ENCODE measurements at places on chromosomes 4 and X. TPM values are rescaled to one million over a fixed set of nuclear protein-coding genes. Genes with fewer than 3 reads are reported as not detected.
A peak's percentile ranks its signal among the peaks of the same experiment; 100 is the strongest.

DNA sequence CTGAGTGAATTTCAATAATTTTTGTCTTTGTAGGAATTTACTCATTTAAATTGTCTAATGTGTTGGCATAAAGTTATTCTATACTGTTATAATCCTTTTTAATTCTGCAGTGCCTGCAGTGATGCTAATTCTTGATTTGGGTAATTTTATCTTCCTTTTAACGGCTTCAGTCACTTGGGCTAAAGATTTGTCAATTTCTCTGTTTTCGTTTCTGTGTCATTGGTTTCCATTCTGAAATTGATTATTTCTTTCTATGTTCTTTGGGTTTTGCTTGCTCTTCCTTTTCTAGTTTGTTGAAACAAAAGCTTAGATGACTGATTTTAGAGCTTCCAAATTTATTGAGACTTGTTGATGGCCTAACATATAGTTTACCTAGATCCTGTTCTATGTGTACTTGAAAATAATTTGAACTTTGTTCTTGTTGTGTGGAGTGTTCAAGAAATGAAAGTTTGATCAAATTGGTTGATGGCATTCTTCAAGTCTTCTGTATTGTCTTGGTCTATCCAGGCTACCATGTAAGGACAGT lies 89.4 kb downstream of the TNIP2 start:
- peaks cover 60% of the 10 kb centered on the region for H3K4me1 ChIP-seq
- H3K36me3 ChIP-seq = peaks cover 14% of the 10 kb centered on the region
- no peaks in the 10 kb centered on the region for H3K27me3 ChIP-seq
- no peak overlapping the region for H3K4me3 ChIP-seq

DNA sequence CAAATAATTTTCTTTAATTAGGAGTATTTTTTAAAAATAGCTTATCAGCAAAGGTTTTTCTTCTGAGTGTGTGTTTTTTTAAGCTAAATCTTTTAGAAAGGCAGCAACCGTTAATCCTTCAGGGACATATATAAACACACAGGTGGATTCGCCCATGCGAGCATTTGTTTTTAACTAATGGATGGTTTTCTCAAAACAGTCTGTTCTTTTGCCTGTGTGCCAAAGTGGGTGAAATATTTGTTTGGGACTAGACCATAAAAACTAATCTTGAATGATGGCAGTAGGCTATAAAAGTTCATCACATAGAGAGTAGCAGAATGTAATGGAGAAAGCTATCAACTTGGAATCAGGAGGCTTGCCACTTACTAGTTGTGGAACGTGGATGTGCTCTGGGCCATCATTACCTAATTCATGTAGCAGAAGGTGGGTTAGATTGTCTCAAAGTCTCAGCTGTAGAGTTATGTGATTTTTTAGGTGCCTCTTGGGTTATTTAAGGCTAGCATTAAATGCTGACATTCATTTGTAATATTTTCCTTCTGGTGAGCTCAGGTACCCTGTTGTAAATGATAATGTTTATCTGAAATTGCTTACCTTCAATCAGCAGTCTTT lies 7.4 kb upstream of the TAPT1 start:
- H3K27me3 ChIP-seq = no peaks in the 10 kb centered on the region
- no peak for DNase-seq
- H3K27ac ChIP-seq = no peak overlapping the region
- no peaks in the 10 kb centered on the region for H3K36me3 ChIP-seq

GRCh38 chr4:144580430-144580829 lies 65.5 kb upstream of the HHIP start:
- no peaks in the 10 kb centered on the region for H3K36me3 ChIP-seq
- no peak for DNase-seq
- H3K27me3 ChIP-seq = no peaks in the 10 kb centered on the region
- H3K4me3 ChIP-seq = no peak overlapping the region

DNA sequence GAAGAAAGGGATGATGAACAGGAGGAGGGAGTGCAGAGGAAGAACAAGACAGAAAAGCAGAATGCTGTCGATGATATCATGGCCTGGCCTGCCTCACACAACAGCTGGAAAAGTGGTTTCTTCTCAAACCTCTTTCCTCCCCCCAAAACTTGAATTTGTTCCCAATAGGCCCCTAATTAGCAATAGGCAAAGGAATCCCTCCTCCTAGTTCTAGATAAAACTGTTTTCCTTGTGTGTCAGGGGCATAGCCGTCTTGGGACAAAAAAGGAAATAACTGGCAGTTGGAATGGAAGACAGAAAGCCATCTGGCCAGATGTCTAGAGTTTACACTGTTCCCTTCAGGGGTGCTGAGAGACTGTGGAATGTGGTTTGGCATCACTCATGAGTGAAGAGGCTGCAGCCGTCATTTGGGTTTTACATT lies 177.8 kb upstream of the C1QTNF7 start:
- no peak overlapping the region for H3K27ac ChIP-seq
- no peaks in the 10 kb centered on the region for H3K27me3 ChIP-seq
- H3K36me3 ChIP-seq = no peaks in the 10 kb centered on the region
- no peaks in the 10 kb centered on the region for H3K4me1 ChIP-seq
- DNase-seq = no peak

- DNase-seq = no peak
- H3K27ac ChIP-seq = no peak overlapping the region
- H3K4me1 ChIP-seq = no peaks in the 10 kb centered on the region
- H3K27me3 ChIP-seq = no peaks in the 10 kb centered on the region
Observed at GRCh38 chr4:153799694-153800074, 10.8 kb upstream of the SFRP2 start.

- H3K4me3 ChIP-seq = no peak overlapping the region
- peaks cover 23% of the 10 kb centered on the region for H3K36me3 ChIP-seq
- H3K27me3 ChIP-seq = no peaks in the 10 kb centered on the region
- no peak overlapping the region for H3K27ac ChIP-seq
- H3K4me1 ChIP-seq = no peaks in the 10 kb centered on the region
- DNase-seq = no peak
Observed at GRCh38 chrX:150644422-150644821, 48.8 kb upstream of the MTMR1 start.

DNA sequence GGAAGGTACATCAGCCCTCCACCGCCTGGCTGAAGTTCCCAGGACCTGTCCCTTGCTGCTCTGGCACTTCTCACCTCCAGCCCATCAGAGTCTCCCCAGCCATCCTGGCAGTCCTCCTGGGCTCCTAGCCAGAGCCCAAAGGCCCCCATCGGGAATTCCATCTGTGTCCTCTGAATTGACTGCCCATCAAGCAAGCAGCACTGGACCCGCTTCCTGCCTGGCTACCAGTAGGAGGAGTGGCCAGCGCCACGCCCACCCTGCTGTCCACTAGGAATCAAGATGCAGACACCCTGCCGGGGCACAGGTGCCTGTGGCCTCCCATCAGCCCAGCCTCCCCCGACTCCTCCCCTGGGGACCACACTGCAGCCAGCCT lies 47.2 kb downstream of the C4orf50 start:
- no peaks in the 10 kb centered on the region for H3K4me1 ChIP-seq
- DNase-seq = no peak
- no peaks in the 10 kb centered on the region for H3K27me3 ChIP-seq
- H3K4me3 ChIP-seq = no peak overlapping the region
- no peak overlapping the region for H3K27ac ChIP-seq

GRCh38 chrX:20685652-20686051 lies 418.9 kb upstream of the RPS6KA3 start:
- no peaks in the 10 kb centered on the region for H3K36me3 ChIP-seq
- DNase-seq = no peak
- H3K4me3 ChIP-seq = no peak overlapping the region
- no peak overlapping the region for H3K27ac ChIP-seq
- H3K27me3 ChIP-seq = no peaks in the 10 kb centered on the region

GRCh38 chr4:183383606-183384005 lies 60.8 kb upstream of the CDKN2AIP start:
- no peak overlapping the region for H3K27ac ChIP-seq
- H3K36me3 ChIP-seq = no peaks in the 10 kb centered on the region
- no peaks in the 10 kb centered on the region for H3K4me1 ChIP-seq
- H3K27me3 ChIP-seq = no peaks in the 10 kb centered on the region
- DNase-seq = no peak

- no peak overlapping the region for H3K4me3 ChIP-seq
- no peaks in the 10 kb centered on the region for H3K4me1 ChIP-seq
- no peaks in the 10 kb centered on the region for H3K36me3 ChIP-seq
- H3K27me3 ChIP-seq = no peaks in the 10 kb centered on the region
Observed at GRCh38 chr4:42282081-42282901, 115.0 kb upstream of the SHISA3 start.

- DNase-seq = no peak
- H3K4me3 ChIP-seq = no peak overlapping the region
- no peaks in the 10 kb centered on the region for H3K4me1 ChIP-seq
- no peak overlapping the region for H3K27ac ChIP-seq
- H3K36me3 ChIP-seq = no peaks in the 10 kb centered on the region
- no peaks in the 10 kb centered on the region for H3K27me3 ChIP-seq
Observed at GRCh38 chrX:66680451-66680850, 41.6 kb upstream of the EDA2R start.

- no peak overlapping the region for H3K4me3 ChIP-seq
- H3K4me1 ChIP-seq = no peaks in the 10 kb centered on the region
- no peak for DNase-seq
- H3K27ac ChIP-seq = no peak overlapping the region
Observed at GRCh38 chr4:27830251-27830650, 969.6 kb downstream of the STIM2 start.

GRCh38 chrX:140180585-140180984 lies 215.3 kb upstream of the CXorf66 start:
- H3K36me3 ChIP-seq = no peaks in the 10 kb centered on the region
- H3K4me1 ChIP-seq = no peaks in the 10 kb centered on the region
- H3K27me3 ChIP-seq = no peaks in the 10 kb centered on the region
- no peak for DNase-seq
- H3K27ac ChIP-seq = no peak overlapping the region

- no peaks in the 10 kb centered on the region for H3K27me3 ChIP-seq
- peaks cover 34% of the 10 kb centered on the region for H3K4me1 ChIP-seq
- no peaks in the 10 kb centered on the region for H3K36me3 ChIP-seq
- H3K4me3 ChIP-seq = peak overlapping the region; percentile 42
- H3K27ac ChIP-seq = peak overlapping the region; percentile 66
- DNase-seq = no peak
Observed at GRCh38 chrX:54482839-54483593, 13.0 kb downstream of the FGD1 start.

DNA sequence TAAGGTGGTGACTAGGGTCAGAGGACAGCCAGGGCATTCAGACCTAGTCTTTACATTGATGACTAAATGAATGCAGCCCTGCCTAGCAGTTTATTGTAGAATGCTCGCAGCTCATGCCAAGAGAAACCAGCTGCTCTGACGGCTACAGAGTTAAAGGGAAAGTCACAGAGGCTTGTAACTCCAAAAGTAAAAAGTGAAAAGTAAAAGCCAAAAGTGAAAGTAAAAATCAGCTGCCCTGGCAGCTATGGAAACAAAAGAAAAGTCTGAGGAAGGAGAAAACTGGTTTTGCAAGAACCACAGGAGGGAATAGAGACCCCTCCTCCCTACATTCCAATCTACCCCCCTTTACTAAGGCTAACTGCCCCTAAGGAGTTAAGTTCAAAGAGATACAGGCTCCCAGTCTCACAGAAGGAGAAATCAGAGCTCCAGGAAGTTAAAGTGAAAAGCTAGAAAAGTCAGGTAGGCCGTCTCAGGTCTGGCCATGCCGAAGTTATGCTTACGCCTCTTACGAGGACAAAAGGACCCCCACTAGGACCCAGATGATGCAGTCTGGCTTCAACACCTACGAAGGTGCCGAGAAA lies 6.0 kb downstream of the GAGE10 start:
- H3K4me1 ChIP-seq = peaks cover 8% of the 10 kb centered on the region
- H3K27ac ChIP-seq = peak overlapping the region; percentile 75
- DNase-seq = no peak
- H3K4me3 ChIP-seq = peak overlapping the region; percentile 47
- H3K27me3 ChIP-seq = no peaks in the 10 kb centered on the region

- H3K4me3 ChIP-seq = no peak overlapping the region
- no peaks in the 10 kb centered on the region for H3K27me3 ChIP-seq
- no peak for DNase-seq
- H3K36me3 ChIP-seq = no peaks in the 10 kb centered on the region
- H3K27ac ChIP-seq = no peak overlapping the region
Observed at GRCh38 chr4:152164561-152164960, 371.3 kb downstream of the FBXW7 start.

DNA sequence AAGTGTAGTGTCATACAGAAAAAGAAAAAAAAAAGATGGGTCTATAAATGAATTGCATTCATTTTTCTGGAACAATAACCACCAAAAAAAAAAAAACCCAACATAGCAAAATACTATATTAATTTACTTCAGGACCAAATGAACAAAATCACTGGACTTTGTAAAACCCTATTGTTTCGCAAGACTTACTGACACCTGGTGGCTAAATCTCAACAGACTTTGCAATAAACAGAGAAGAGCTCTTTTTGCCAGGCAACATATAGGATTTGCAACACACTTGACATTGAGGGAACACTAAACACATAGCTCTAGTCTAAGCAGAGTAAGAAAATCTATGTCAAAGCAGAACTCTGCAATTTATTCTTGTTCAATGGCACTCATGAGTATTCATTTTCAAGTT lies 990.2 kb downstream of the STPG2 start:
- H3K4me3 ChIP-seq = no peak overlapping the region
- H3K27me3 ChIP-seq = no peaks in the 10 kb centered on the region
- no peak for DNase-seq
- no peaks in the 10 kb centered on the region for H3K36me3 ChIP-seq
- no peaks in the 10 kb centered on the region for H3K4me1 ChIP-seq

- no peak for DNase-seq
- H3K4me3 ChIP-seq = peak overlapping the region; percentile 94
- peak overlapping the region; percentile 94 for H3K27ac ChIP-seq
- H3K4me1 ChIP-seq = peaks cover 6% of the 10 kb centered on the region
Observed at GRCh38 chr4:119623025-119623424, 5.6 kb downstream of the PDE5A start.

SPANXD gene
- not detected for total RNA-seq

ITM2A gene
- total RNA-seq = 39.7 TPM

HTN3 gene
- not detected for total RNA-seq

FRMPD4 gene
- total RNA-seq = 0.33 TPM

PABPC1L2A gene
- total RNA-seq = not detected

SYN1 gene
- 0.42 TPM for total RNA-seq

HSPA4L gene
- total RNA-seq = 7.1 TPM

GPR34 gene
- total RNA-seq = 14.7 TPM

GYPB gene
- total RNA-seq = not detected

HHIP gene
- total RNA-seq = under 0.01 TPM

TLR3 gene
- 2.5 TPM for total RNA-seq
